NCI-H524 treated with DMSO at 0.1 percent for 48 hours (cell line): ENCODE measurements at places on chromosomes 6 and 20.

- DNase-seq = peak; percentile 87
Observed at GRCh38 chr6:158358450-158359077, 46.3 kb downstream of the TULP4 start.

- no peak for DNase-seq
Observed at GRCh38 chr6:14240411-14241166, 123.0 kb downstream of the CD83 start.

DNA sequence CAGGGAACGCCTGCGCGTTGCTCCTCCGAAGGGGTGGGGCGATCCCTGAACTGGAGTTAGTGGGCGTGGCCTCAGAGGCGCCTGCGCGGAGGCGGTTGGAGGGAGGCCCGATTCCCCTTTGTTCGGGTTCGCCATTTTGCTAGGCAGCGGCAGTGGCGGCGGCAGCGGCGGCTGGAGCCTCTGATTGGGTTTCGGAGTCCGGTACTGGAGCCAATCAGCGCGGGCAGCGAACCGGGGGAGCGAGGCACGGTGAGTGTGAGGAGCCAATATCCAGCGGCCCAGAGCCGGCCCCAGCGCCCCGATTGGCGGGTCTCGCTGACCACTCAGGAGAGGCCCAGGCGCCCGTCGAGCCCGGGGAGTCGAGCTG, at the start of gene NFYA:
Gene NFYA, plus strand, starts transcription at position 139 of the 367 bp plus-strand sequence. CDS start 6,116 bp downstream, outside the sequence.
- DNase-seq = no peak

- DNase-seq = no peak
Observed at GRCh38 chr6:92362404-92362803, 1057.0 kb downstream of the EPHA7 start.

- DNase-seq = no peak
Observed at GRCh38 chr6:43938178-43939105, 168.4 kb downstream of the VEGFA start.

GRCh38 chr6:169827290-169827717, 75.9 kb downstream of the ERMARD start:
- DNase-seq = no peak

GRCh38 chr6:157804448-157805327, 18.4 kb upstream of the SNX9 start:
- no peak for DNase-seq

DNA sequence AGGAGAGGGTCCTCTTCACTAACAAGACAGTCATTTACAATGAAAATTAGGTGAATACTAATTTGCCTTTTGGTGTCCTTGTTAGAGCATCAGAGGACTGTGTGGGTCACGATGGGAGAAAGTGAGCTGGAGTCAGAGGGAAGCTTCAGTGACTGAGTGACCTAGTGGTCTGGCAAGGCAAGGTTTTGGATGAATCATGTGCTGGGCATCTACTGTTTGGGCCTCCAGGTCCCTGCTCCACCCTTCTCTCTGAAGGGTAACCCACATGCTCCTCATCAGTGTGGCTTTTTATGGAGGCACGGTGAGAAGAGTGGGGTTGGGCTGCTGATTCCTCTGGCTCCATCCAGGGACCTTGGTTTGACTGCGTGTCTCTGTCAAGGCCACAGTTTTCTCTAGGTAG, 60.5 kb upstream of the EXOC2 start:
- no peak for DNase-seq

- peak; percentile 71 for DNase-seq
Observed at GRCh38 chr6:41581381-41581991, 35.3 kb downstream of the FOXP4 start.

DNA sequence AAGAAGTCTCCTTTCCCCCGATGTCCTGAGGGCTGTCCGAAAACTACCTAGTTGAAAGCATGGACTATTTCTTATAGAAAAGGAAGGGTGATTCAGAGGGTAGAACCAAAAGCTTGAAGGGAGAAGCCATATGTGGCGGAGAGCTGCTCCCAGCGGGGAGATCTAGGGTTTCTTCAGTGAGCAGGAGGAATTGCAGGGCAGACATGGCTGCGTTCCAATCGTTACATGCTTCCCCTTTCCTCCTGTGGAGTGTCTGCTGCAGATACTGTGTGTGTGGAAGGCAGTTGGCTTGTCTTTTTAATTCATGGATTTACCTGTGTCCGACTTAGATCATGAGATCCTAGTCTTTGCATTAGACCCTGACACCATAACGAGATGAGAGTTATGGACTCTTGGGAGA, 799.5 kb downstream of the QKI start:
- DNase-seq = no peak

- no peak for DNase-seq
Observed at GRCh38 chr6:143754204-143754603, 76.4 kb downstream of the PHACTR2 start.

DNA sequence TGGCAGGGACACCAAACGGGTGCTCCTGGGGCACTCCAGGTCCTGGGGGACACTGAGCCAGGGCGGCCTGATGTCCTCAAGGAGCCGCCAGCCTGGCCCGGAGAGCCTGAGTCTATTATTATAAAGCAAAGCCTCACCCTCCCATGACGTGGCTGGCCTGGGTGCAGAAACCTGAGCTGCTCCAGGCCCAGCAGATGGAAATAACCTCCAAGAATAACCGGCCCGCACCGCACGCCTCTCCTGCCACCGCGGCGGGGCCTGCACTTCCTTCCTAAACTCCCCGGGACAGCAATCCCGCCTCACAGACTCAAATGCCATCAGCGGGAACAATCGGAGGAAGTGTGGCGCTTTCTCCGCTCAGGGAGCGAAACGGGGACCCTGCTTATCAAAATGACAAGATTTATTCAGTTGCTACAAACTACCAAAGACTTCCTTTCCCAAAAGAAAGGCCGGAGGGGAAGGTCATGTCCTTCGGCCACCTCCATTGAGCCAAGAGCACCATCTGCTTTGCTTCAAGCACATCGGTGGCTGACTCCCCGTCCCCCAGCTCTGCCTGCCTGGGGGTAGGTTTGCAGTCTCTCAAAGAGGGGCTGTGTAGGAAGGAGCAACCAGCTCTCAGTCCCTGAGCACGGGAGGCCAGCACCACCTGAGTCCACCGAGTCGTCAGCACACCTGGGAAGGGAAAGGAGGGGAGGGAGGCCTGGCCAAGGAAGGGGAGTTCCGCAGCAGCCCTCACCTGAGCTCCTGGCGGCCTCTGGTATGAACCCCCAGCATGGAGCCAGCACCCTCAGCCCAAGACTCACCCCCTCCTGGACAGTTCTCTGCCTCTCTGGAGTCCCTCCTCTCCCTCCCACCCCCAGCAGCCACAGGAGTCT, 78.6 kb upstream of the QKI start:
- no peak for DNase-seq

DNA sequence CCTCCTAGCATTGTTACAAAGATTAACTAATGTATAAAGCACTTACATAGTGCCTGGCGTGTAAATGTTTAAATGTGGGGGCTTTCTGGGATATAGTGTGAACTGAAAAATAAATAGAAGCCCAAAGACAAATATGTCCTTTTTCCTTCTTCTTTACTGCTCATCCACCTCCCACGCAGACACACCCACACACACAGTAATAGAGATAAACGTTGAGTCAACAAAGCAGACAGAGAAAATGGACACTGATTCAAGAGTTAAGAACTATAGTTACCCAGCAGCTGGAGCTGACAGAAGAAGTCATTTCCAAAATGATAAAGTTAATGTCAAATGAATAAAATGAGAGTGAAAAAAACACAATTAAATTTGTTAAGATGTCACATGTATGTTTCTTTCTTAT, 68.3 kb downstream of the FHL5 start:
- DNase-seq = no peak

DNA sequence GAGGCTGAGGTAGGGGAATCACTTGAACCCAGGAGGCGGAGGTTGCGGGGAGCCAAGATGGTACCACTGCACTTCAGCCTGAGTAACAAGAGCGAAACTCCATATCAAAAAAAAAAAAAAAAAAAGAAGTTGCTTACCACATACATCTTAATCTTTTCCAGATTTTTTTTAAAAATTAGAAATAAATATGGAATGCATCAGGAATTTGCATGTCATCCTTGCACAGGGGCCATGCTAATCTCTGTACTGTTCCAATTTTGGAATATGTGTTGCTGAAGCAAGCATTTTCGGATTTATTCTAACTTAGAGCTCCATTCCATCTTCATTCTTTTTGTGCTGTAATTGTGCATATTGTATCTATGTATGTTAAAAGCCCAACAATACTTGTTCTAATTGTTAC, 62.5 kb downstream of the TRPC4AP start:
- DNase-seq = no peak

DNA sequence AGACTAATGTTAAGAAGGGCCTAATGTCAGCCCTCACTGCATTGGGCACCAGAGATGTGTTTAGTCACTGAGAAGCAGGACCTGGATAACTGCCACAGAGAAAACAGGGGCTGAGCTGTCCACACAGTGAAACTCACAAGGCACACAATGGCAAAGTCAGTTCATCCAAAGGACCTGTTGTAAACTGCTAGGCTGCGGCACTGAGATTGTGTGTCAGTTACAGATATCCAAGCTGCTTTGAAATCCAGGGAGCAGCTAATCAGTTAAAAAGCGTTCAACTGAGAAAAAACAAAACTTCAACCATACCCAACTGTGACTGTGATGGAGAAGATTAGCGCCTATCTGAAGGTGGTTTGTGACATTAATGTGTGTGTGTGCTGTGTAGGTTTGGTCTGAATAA, 27.8 kb upstream of the TMEM14A start:
- no peak for DNase-seq

GRCh38 chr20:57835074-57835452, 125.2 kb upstream of the PMEPA1 start:
- no peak for DNase-seq

GRCh38 chr20:60715172-60715571, 536.9 kb upstream of the CDH4 start:
- DNase-seq = no peak

DNA sequence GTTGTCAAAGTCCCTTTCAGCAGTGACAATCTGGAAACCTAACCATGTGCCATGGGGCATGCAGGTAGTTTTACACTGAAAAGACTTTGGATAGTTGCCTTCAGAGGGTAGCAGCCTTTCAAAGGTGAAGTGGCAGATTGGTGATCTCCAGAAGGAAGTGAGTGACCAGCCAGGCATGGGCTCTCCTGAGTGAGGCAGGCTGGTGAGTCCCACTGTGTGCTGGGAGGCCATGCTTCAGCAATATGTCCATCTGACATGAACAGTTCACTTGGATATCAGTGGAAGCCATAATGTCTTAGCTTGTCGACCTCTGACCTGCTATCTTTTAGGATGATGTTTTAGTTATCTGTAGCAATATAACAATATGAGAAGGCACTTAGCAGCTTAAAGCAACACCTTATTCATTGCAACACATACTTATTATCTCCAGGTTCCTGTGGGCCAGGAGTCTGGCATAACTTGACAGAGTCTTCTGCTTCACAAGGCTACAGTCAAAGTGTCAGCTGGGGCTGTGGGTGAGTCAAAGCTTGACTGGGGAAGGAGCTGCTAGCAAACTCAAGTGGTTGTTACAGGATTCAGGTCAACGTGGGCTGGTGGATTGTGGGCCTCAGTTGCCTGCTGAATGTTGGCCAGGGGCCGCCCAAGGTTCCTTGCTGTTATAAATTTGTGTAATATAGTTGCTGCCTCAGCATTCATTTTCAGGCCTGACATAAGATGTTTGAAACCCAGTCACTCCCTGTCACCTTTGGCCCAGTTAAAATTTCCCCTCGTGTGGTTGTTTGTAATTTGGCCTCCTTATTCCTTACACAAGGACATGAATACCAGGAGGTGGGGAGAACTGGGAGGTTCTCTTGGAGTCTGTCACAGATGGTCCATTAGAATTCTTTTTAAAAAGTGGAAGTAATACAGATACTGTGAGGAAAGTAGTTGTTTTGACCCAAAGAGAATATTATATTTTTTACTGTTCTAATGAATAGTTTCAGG, 100.2 kb downstream of the UST start:
- no peak for DNase-seq

GRCh38 chr6:146709036-146709622, 110.4 kb downstream of the ADGB start:
- DNase-seq = peak; percentile 6

- DNase-seq = no peak
Observed at GRCh38 chr6:5061152-5061551, 24.0 kb upstream of the PPP1R3G start.

DNA sequence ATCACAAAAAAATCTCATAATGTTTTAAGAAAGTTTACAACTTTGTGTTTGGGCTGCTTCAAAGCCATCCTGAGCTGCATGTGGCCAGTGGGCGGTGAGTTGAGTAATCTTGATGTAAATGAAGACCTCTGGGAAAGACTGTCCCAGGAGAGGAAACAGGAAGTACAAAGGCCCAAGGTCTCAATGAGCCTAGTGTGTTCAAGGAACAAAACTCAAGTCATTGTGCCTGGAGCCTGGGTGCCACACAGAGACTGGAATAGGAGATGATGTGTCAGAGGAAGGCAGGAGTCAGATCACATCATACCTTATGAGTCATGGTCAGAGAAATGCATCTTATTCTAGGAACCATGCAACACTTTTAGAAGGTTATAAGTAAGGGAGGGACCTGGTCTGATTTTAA, 51.5 kb downstream of the COL19A1 start:
- DNase-seq = no peak

- DNase-seq = no peak
Observed at GRCh38 chr6:69594405-69594804, 202.4 kb downstream of the LMBRD1 start.
